ENCODE measurements at places on chromosomes 3 and 15. TPM values are rescaled to one million over a fixed set of nuclear protein-coding genes. Genes with fewer than 3 reads are reported as not detected.
A peak's percentile ranks its signal among the peaks of the same experiment; 100 is the strongest.

DNA sequence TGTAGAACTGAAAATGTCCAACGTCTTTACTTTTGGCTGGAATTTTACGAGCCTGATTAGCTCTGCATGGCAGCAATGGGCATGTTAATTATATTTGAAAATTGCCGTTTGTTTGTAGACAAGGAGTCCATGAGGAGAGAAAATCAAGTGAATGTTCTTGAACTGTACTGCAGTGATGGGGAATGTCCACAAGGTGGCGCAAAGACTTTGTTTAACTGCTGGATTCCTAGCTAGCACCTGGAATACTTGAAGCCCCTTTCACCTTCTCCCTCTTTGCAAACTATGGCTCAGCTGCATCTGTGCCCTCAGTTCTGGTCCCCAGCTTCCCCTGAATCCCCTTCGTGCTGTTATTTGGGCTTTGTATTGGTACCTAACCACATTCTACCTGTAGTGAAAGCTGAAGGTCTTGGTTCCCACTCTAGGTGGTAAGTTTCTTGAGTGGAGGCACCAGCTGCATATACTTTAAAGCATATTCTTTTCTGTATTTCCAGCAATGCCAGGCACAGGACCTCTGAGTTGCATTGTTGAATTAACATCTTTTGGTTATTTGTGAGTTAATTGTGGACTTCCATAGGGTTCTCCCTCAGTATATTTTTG is 25.3 kb downstream of the EXOG start:
- H3K4me3 ChIP-seq, result no peak overlapping the region
- H3K36me3 ChIP-seq, result peaks cover 54% of the 10 kb centered on the region
- H3K4me1 ChIP-seq, result peaks cover 13% of the 10 kb centered on the region
- no peak overlapping the region for H3K27ac ChIP-seq

- no peak for DNase-seq
- no peaks in the 10 kb centered on the region for H3K4me1 ChIP-seq
- no peak overlapping the region for H3K4me3 ChIP-seq
- no peak overlapping the region for H3K27ac ChIP-seq
These were observed 1.1 kb upstream of the IQCF1 start for GRCh38 chr3:51904034-51904823.

DNA sequence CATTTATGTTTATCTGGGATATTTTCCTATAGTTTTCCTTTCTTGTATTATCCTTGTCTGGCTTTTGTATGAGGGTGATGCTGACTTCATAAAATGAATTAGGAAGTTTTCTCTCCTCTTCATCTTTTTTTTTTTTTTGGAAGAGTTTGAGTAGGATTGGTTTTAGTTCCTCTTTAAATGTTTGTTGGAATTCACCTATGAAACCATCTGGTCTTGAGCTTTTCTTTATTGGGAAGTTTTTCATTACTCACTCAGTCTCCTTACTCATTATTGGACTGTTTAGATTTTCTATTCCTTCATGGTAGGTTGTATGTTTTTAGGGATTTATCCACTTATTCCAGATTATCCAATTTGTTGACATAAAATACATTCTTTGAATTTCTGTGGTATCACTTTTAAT is 18.7 kb upstream of the MASP1 start:
- H3K36me3 ChIP-seq, result no peaks in the 10 kb centered on the region
- peaks cover 37% of the 10 kb centered on the region for H3K27me3 ChIP-seq
- no peak overlapping the region for H3K4me3 ChIP-seq
- no peak overlapping the region for H3K27ac ChIP-seq

DNA sequence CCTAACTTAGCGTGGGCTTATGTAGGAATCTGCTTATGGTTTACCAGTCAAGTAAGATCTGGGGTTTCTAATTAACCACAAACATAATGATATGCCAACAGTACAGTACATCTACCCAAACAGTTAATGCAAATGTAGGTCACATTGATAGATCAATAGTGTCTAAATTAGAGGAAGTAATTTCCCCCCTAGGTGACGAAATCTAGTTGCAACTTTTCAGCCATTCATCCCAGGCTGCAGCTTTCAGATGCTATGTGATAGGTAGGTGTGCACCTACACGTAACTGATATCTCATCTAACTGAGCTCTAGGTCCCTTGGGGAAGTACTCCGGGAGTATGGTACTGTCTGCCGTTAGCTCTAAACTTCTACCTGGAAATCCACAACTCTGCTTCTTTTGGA is 57.2 kb downstream of the CRTC3 start:
- H3K4me1 ChIP-seq, result peaks cover 64% of the 10 kb centered on the region
- H3K27ac ChIP-seq, result no peak overlapping the region
- H3K27me3 ChIP-seq, result no peaks in the 10 kb centered on the region
- no peak overlapping the region for H3K4me3 ChIP-seq
- DNase-seq, result no peak
- peaks cover 16% of the 10 kb centered on the region for H3K36me3 ChIP-seq

GRCh38 chr3:39149059-39149455 is 4.3 kb downstream of the CSRNP1 start:
- peaks cover 43% of the 10 kb centered on the region for H3K36me3 ChIP-seq
- H3K27me3 ChIP-seq, result no peaks in the 10 kb centered on the region
- no peak for DNase-seq
- peak overlapping the region; percentile 99 for H3K27ac ChIP-seq
- H3K4me3 ChIP-seq, result peak overlapping the region; percentile 98

The FEZF2 gene
- total RNA-seq, result not detected

DNA sequence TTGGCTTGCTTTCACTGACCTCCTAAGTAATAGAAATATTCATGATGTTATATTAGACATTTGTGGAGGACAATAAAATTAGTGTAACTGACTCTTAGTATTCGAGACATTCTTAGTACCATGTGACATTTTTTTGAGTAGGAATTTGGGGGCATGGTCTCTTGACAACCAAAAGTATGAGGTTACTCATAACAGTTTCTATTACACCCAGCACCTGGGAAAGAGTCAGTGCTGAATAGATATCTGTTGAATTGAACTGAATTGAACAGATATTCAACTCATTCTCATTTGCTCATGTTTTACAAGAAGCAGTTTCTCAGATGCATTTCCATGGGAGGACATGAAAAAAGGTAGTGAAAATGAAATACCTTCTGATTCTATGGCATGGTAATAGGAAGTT is 84.4 kb downstream of the CMSS1 start:
- no peak for DNase-seq
- H3K4me3 ChIP-seq, result no peak overlapping the region
- no peaks in the 10 kb centered on the region for H3K36me3 ChIP-seq
- H3K27ac ChIP-seq, result no peak overlapping the region
- H3K27me3 ChIP-seq, result no peaks in the 10 kb centered on the region

The IQCF5 gene
- total RNA-seq, result not detected

The ARPP19 gene
- 145 TPM for total RNA-seq

GRCh38 chr3:23209747-23210487 is 6.8 kb downstream of the UBE2E2 start:
- peak overlapping the region; percentile 79 for H3K27ac ChIP-seq
- no peak for DNase-seq
- H3K27me3 ChIP-seq, result no peaks in the 10 kb centered on the region
- H3K36me3 ChIP-seq, result peaks cover 5% of the 10 kb centered on the region
- H3K4me1 ChIP-seq, result peaks cover 51% of the 10 kb centered on the region

GRCh38 chr3:16433701-16434151 is 79.8 kb downstream of the RFTN1 start:
- H3K27ac ChIP-seq, result peak overlapping the region; percentile 74
- H3K27me3 ChIP-seq, result no peaks in the 10 kb centered on the region
- DNase-seq, result peak; percentile 58

The FAM81A gene
- 6.2 TPM for total RNA-seq

DNA sequence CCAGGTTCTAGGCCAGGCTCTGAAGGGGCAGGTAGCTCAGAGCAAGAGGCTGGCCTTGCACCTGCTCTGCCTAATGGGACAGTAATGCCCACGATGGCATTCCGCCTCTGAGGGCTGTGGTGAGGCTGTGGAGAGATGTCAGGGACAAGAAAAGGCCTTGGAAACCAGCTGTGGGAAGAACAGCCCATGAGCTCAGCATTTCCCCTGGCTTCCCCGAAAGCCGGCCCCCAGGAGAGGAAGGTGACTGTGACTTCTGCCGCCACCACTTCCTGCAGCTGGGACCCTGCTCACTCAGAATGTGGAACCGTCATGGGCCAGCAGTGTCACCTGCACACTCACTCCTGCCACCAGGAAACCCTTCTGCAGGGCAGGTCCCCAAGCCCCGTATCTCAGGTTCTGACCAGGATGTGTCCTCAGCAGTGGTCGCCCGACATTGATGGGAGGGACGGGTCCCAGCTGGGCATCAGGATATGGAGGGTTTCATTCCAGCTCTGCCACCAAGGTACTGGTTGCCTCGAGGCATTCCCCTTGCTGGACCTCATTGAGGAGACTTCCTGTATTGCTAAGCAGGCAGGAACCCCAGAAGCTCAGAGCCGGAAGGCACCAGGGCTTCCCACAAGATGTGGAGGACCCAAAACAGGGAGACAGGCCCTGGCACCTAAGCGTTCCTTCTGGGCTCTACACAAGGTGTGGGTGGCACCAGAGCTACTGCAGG is 30.7 kb downstream of the SEMA7A start:
- peak; percentile 69 for DNase-seq
- peak overlapping the region; percentile 73 for H3K4me3 ChIP-seq
- peaks cover 96% of the 10 kb centered on the region for H3K4me1 ChIP-seq

The SLC9C1 gene
- 0.24 TPM for total RNA-seq

The ANKDD1A gene
- total RNA-seq, result 3.9 TPM

All from activated B cell treated with CpG ODN at 0.5 μM for 24 hours (primary cell).